T-helper 1 cell (primary cell): ENCODE measurements at places on chromosomes 3 and 15.

- DNase-seq, result no peak
These were observed 9.3 kb upstream of the RFTN1 start for GRCh38 chr3:16522834-16523233.

DNA sequence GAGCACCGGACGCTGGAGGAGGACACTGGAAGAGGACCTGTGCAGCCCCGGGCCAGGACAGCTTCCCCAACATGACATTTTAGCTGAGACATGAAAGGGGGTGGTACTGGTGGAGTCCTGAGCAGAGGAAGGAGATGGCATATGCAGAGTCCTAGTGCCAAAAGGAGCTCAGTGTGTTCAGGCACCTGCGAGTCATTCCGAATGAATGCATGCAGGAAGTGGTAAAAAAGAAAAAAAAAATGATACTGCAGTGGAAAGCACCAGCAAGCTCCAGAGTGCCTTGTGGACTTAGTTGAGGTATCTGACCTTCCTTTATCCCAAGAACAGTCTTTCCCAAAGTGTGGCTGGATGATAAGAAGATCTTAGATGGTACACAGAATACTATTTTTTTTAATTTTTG is 6.6 kb upstream of the ZNF148 start:
- DNase-seq, result no peak

DNA sequence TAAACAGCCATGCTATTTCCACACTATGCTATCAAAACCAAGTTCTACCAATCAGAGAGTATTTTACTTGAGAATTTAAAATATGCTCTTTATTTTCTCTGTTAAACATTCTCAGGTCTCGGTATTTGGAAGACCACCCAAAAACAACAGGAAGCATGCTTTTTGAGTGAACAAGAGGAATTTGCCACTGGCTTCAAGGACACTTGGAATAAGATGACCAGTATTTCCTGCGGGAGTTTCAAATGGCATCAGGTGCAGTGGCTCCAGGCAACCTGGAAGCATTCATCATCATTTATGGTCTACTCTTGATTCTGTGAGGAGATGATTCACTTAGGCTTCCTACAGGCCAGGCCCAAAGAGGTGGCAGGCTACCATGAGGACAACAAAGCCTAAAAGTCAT is 305.7 kb upstream of the ATP11B start:
- DNase-seq, result no peak

- no peak for DNase-seq
These were observed 106.7 kb downstream of the C3orf70 start for GRCh38 chr3:185046164-185046515.

DNA sequence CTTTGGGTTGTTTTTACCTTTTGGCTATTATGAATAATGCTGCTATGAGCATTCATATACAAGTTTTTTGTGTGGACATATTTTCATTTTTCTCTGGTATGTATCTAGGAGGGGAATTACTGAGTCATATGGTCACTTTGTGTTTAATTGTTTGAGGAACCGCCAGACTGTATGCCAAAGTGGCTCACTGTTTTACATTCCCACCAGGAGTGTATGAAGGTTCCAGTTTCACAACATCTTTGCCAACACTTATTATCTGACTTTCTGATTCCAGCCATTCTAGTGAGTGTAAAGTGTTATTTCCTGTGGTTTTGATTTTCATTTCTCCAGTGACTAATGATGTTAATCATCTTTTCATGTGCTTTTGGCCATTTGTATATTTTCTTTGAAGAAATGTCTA is 51.8 kb downstream of the CMTM7 start:
- no peak for DNase-seq

- DNase-seq, result no peak
These were observed 490.5 kb upstream of the NR2F2 start for GRCh38 chr15:95840004-95840403.

DNA sequence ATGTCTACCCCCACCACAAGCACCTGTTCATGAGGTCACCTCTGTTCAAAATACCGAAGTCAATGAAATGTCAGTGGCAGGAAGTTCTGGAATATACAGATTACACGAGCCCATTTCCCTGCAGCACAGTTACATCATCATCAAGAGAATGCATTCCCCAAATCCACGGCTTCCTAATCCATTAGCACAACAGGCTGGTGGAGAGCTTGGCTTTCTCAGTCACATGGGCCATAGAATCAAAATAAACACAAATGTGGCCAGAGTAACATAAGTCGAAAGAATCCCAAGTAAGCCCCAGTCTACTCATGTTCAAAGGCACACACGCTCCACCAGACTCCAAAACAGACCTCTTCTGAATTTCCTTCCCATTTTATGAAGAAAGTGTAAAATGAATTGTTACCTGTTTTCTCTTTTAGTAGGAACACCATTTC is 419.3 kb downstream of the MAGI1 start:
- DNase-seq, result no peak

- DNase-seq, result no peak
These were observed 234.6 kb upstream of the BHLHE40 start for GRCh38 chr3:4744405-4745234.

DNA sequence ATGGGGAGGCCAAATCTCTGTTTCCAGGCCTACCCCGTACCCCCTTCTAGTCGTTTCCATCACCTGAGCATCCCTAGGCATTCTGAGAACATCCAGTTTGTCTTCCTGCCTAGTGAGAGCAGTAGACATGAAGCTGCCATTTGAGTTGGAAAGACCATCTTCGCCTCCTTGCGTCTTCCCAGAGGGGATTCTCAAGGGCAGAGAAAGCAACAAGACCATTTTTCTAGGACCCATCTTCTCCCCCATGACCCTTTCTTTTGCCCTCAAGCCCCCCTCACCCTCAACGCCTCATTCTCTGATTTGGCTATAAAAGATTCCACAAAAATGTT is 148.7 kb upstream of the BHLHE40 start:
- no peak for DNase-seq

GRCh38 chr15:41692049-41692448 is 31.8 kb downstream of the MGA start:
- DNase-seq, result no peak

- DNase-seq, result no peak
These were observed 27.0 kb upstream of the FSTL1 start for GRCh38 chr3:120477781-120478180.

- DNase-seq, result no peak
These were observed 23.4 kb downstream of the PARP16 start for GRCh38 chr15:65263313-65263712.

GRCh38 chr15:75830910-75831805 is 12.1 kb upstream of the UBE2Q2 start:
- DNase-seq, result no peak

GRCh38 chr3:178492491-178492890 is 43.7 kb upstream of the KCNMB2 start:
- DNase-seq, result no peak

DNA sequence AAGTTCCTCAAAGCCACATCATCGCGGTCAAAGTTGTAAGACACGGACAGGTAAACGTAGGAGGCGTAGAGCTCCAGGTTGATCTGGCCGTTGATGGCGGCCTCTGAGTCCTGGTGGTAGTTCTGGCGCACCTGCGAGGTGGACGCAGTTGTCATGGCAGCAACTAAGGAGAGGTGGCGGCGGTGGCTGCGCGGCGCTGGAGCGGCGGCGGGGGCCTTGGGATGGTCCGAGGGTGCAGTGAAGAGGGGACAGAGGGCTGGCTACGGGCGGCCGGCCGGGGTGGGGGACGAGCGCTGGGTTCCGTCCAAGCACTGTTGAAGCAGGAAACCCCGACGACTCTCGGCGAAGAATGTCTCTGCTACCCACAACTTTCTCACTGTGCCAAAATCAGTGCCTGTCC is 38.9 kb downstream of the RAB7A start:
- DNase-seq, result no peak

GRCh38 chr3:158105710-158106253 is 438 bp downstream of the SHOX2 start:
- no peak for DNase-seq

GRCh38 chr3:190443257-190443656 is 6.4 kb downstream of the TMEM207 start:
- no peak for DNase-seq

DNA sequence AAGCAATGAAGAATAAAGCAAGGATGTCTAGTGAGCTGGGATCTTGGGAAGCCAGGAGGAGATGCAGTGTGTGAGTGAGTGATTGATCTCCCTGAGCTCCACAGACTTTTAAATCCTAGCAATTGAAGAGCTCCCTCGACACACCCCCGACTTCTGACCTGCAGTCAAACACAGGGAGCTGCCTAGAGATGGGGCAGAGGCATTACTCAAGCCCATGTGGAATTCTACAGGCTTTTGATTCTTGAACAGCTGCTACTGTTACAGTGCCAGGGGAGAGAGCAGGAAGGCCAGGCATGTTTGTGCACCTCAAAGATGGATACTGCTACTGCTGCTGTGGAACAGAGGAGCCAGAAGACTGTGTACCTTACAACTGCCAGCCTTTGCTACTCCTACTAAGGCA is 1403.1 kb upstream of the ALCAM start:
- DNase-seq, result no peak

- no peak for DNase-seq
These were observed 1.8 kb downstream of the TAMM41 start for GRCh38 chr3:11844891-11845290.

DNA sequence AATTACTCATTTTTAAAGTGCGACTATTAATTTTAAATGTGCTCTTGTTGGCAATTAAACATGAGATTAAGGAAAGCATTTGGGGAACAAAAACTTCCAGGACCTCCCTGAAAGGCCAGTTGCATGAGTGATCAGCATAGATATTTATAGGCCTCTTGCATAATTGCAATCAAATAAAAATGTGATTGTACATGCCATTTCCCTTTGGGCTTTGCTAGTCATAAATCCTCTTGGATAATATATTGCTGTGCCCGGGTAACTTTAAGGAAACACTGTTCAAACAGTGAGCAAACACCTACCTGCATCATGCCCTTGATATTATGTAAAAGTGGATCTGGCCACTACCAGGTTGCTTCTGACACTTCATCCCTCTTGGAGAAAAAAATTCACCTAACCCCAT is 239.1 kb downstream of the MCTP2 start:
- DNase-seq, result no peak

DNA sequence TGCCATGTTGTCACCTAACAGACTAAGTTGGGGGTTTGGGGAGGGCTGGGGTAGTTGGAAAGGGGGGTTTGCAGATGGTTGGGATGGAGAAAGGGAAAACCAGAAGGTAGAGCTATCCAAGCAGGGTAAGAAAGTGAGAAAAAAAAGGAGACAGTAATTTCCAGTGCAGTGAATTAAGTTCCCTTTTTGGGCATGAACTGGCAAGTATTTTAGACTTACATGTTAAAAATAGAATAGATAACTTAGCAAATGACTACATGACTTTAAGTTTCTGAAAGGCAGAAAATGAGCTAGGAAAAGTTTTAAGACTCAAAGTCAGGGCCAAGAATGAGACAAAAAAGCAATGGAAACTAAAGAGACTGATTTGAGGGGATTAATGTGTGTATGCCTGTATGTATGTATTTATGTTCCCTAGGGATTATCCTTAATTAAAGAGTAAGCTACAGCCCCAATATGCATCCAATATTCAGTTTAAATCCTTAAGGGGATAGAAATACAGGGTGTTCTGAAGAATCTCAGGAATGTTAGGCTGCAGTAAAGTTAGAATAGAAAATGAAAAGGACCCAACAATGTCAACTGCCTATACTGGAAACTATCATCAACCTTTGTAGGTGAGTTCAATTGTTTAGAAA is 285.2 kb upstream of the MME start:
- DNase-seq, result no peak

- no peak for DNase-seq
These were observed 35.2 kb downstream of the MGLL start for GRCh38 chr3:127787071-127787490.

DNA sequence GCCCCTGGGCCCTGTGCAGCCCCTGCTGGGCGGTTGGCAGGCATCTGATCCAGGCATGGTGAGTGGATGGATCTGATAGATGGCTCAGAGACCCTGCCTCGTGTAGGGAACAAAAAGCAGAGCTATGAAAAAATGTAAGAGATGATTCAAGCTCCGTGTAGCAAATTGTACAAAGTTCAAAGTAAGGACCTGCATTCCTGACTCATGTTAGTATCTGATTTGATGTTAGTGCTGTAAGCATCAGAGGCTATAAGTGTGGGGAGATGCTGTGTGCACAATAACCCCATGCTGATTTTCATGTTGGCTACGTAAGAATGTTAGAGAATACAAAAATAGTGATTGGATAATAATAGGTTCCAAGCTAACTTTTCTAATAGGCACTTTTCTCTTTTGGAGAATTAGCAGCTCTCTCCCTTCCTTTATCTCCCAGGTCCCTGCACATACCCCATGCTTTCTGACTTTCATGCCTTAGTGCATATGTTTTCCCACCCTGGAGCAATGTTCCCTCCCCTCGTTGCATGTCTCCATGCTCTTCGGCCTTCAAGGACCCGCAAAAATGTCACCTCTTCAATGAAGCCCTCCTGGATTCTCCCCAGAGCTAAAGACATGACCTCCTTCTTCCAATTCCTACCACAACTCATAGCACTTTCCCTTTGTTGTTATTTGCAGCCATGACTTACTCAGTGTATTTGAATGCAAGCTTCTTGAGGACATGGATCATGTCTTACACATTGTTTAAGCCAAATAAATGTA is 1.6 kb downstream of the CCR9 start:
- DNase-seq, result no peak

- DNase-seq, result peak; percentile 76
These were observed 130.5 kb upstream of the NR2E3 start for GRCh38 chr15:71679793-71680353.

GRCh38 chr15:51991141-51991540 is 19.6 kb upstream of the LEO1 start:
- no peak for DNase-seq

DNA sequence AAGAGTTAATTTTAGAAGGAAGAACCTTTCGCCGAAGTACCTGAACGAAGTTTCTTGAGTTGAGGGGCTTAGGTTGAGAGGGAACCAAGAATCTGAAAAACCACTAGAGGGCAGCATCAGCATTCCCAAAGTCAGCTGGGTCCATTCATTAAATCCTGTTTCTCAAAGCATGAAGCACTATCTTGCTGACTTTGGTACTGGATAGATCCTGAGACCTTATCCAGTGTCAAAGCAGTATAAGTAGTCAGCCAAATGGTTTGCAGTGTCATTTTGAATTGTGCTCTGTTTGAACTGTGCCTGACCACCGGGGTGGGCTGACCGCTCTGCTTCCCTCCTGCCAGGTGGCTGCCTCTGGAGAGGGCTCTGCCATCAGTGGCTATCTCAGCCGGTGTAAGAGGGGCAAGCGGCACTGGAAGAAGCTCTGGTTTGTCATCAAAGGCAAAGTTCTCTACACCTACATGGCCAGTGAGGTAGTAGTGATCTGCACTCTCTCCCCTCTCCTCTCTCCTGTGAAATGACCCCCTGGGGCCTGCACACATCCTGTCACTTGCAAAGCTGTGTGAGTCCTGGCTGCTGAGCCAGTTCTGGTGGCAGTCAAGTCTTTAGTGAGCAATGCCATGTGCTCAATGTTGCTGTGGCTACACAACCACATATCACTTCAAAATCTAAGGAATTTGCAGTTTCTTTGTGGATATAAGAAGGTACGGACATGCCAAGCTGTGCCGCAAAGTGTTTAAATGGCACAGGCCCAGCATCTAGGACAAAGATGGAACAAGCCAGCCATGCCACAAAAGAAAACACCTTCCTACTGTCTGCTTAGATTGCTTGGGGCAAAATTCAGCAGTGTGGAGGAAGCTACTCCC is 21.4 kb upstream of the NR2C2 start:
- DNase-seq, result no peak
